CD4-positive, alpha-beta T cell treated with Interferon alpha-2 for 1 hour (primary cell): ENCODE measurements at places on chromosomes 7 and 10.
A peak's percentile ranks its signal among the peaks of the same experiment; 100 is the strongest.

DNA sequence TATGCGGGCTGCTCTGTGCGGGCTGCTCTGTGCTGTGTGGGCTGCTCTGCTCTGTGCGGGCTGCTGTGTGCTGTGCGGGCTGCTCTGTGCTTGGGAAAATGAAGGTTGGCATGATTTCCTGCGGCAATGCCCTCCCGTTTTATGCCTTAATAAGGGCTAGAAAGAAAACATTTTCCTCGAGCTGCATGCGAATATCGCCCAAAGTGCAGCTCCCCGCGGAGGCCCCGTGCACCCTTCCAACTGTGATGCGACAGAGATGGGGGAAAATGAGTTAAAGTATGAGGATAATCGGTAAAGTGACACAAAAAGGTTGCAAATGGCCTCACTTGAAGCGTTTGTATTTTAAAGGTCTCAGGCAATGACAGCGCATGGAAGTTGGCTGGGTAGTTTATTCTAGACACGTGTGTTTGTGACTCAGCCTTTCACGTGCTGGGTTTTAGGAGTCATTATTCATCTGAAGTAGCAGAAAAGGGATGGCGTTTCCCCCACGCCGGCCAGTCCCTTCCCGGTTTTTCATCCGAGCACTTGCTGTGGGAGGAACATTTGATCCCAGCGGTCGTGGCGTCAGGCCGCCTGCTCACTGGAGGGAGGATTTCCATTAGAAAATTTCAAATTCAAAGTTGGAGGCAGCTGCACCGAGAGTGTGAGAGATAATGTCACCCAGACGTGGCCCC is 220.7 kb downstream of the ADARB2 start:
- no peak for DNase-seq

DNA sequence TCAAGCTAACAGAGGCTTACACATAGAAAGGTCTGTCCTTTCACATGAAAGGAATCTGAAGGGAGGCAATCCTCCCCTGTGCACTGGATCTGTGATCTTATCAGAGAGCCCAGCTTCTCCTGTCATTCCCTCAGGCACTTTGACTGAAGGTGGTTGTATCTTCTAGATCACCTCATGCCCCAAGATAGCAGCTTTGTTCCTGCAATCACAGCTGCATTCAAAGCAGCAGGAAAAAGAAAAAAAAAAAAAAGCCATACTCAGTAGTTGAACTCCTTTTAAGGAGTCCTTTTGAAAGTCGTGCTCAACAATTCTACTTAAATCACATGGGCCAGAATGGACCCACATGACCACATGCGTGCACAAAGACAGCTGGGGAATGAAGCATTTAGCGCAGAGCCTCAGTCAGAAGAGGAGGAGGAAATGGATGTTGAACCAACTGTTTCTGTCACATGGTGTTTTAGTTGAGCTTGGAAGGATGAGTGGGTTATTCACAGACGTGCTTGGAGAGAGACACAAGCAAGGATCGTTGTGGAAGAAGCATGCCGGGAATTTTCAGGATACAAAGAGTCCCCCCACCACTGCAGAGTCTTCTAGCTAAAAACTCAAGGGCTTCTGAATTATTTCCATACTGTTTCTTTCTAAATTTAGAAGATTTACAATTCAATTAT is 13.0 kb upstream of the PFKP start:
- DNase-seq: no peak

- DNase-seq: peak; percentile 68
Observed at GRCh38 chr10:103069453-103070331, 123.4 kb downstream of the NT5C2 start.

- DNase-seq: no peak
Observed at GRCh38 chr7:30474893-30475292, 3.7 kb downstream of the NOD1 start.

- peak; percentile 22 for DNase-seq
Observed at GRCh38 chr7:128398016-128398840, 11.6 kb downstream of the IMPDH1 start.

DNA sequence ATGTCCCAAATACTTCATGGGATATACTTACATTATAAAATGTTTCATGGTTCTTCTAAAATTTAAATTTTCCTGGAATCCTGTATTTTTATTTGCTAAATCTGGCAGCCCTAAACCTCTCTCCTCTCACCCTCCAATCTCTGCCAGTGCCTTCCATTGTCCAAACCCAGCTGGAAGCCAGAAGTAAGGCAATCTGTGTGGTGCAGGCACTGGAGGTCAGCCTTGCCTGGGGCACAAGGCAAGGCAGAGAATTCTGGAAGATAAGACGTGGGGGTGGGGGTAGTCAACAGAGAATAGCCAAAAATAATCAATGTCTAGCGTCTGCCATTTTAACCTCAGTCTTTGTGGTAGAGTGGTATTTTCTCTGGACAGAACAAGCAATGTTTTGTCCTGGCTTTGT is 381.7 kb downstream of the GPAM start:
- DNase-seq: no peak

GRCh38 chr7:585873-586272 is 66.2 kb upstream of the PDGFA start:
- no peak for DNase-seq

- DNase-seq: peak; percentile 56
Observed at GRCh38 chr10:110529596-110530011, 31.9 kb downstream of the DUSP5 start.

- peak; percentile 33 for DNase-seq
Observed at GRCh38 chr10:73910764-73911552, at the start of gene PLAU. Gene PLAU, plus strand, starts transcription at chr10:73911132. Its CDS starts 424 bp downstream, at chr10:73911556.

DNA sequence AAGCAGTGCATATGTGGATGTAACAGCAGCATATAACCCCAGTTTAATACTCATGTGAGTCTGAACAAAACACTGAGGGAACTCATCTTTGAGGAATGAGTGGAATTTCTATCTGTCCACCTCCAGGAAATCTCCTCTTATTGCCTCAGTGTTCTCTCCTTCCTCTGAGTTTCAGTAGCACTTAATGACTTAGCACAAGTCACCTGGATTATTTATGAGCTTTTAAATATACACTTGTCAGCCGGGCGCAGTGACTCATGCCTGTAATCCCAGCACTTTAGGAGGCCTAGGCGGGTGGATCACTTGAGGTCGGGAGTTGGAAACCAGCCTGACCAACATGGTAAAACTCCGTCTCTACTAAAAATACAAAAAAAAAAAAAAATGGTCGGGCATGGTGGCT is 4.3 kb downstream of the LRRC20 start:
- DNase-seq: no peak

DNA sequence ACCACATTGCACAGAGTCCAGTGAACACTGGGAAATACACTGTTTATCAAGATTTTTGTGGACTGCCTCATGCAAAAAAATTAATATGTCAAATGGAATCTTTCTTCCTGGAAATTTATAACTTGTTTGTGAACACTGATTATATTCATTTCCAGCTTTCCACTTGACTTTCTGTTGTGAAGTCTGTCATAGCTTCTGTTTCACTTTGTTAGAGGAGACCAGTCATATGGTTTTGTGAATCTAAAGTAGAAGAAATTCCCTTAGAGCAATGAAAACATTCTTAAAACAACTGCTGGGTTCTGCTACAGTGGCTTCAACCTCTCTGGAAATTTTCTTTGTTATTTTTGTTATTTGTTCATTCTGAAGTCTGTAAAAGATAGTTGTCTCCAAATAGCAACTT is 349.5 kb upstream of the NFE2L3 start:
- DNase-seq: no peak

DNA sequence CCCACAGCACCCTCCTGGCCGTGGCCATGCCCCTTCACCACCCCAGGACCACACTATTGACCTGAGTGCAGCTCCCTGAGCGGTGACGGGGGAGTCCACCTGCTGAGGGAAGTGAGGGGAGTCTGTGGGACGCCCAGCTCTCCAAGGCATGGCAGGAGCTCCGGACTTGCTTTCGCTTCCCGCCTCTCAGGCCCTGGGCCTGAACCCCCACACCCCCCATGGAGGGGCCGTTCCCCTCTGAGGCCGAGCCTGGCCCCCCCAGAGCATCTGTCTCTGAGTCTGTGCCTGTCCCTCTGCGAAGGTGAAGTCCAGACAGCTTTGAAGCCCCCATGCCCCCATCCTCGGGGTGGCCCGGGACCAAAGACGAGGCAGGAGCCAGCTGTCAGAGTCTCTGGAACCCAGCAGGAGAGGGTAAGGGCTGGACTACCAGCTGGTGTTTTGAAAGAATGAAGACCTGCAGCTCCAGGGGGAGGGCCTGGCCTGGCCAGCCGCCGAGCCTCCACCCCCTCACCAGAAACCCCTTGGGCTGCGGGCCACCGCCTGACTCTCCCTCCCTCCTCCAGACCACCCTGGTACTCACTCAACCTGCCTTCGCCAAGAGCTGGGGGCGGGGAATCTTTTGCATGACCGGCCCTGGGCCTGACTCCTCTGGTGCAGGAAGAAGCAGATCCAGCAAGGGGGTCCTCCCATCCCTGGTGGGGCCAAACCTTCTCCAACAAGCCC is 114.0 kb downstream of the PDGFA start:
- no peak for DNase-seq

DNA sequence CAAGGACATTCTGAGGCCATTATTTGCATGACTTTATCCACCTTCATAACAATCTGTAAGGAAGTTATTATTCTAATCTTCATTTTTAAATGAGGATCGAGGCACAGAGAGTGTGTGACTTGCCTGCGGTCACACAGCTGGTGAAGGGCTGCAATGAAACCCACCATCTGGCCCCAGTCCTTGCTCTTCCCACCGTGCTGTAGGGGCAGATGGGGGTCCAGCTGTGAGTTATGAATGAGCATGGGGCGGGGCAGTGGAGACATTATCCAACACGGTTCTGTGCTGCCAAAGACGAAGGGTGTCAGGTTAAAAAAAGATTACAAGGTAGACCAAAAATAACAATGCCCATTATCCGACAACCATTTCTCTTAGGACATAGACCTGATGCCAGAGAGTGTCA is 417.5 kb upstream of the MGMT start:
- DNase-seq: no peak

- DNase-seq: no peak
Observed at GRCh38 chr10:6729861-6730344, 149.8 kb upstream of the PRKCQ start.

GRCh38 chr10:7412237-7412927 is 1.5 kb upstream of the SFMBT2 start:
- DNase-seq: peak; percentile 25

- DNase-seq: no peak
Observed at GRCh38 chr10:99276848-99277486, 41.3 kb upstream of the HPSE2 start.

- DNase-seq: no peak
Observed at GRCh38 chr7:4823441-4824119, 38.2 kb downstream of the PAPOLB start.

GRCh38 chr7:155702616-155703015 is 58.2 kb downstream of the RBM33 start:
- no peak for DNase-seq

GRCh38 chr7:28799619-28800018 is 158.5 kb downstream of the TRIL start:
- DNase-seq: no peak

DNA sequence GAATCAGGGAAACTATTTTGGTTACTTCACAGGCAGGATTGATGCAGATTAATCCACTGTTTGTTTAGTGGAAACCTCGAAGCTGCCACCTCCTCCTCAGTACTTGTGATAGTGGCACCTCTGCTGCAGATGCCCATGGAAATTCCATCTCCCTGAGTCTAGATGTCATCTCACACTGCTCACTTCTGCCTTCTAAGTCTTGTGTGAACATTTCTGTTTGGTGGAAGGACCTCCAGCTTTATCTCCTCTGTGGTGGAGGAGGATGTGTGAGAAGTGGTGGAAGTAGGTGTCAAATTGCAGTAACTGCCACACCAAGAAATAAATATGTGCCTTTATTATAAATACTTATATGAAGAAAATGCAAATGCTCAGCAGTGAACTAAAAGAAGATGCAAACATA is 25.8 kb upstream of the GPR141 start:
- DNase-seq: no peak

GRCh38 chr7:152521420-152522337 is 85.9 kb upstream of the KMT2C start:
- no peak for DNase-seq

DNA sequence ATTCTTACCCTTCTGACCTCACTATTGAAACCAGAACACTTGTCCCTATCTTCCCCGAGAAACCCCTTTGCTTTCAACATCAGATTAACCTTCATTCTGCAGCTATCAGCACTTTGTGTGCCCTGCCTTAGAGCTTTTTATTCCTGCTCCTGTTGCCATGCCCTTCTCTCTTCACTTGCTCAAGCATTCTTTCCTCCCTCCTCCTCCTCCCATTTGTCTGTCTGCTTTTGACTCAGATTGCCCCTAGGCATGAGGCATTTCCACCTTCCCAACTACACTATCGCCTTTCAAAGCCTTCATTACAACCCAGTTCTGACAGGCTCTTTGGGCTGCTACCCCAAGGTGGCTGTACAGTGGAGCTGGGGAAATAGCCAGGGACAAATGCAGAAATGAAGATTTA is 143.3 kb downstream of the SLC25A13 start:
- no peak for DNase-seq

- DNase-seq: no peak
Observed at GRCh38 chr10:55310143-55310542, 509.1 kb upstream of the PCDH15 start.

DNA sequence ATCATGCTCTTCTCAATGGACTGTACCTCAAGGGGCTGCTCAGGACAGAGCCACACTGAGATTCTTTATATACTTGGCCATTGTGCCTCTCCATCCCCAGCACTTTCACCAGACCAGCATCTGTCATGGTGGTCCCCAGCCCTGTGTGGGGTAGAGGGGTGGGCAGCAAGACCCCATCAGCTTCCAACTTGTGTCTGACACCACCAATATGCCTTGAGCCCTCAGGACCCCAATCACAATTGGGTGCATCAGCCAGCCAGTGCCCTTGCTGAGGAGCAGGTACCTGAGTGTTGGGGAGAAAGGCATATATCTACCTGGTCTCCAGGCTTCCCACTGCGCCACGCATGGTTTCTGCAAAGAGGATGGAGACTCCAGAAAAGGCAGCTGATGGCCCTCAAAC is 56.3 kb downstream of the GRID1 start:
- DNase-seq: no peak

- DNase-seq: no peak
Observed at GRCh38 chr10:129956876-129957673, 7.0 kb downstream of the EBF3 start.

DNA sequence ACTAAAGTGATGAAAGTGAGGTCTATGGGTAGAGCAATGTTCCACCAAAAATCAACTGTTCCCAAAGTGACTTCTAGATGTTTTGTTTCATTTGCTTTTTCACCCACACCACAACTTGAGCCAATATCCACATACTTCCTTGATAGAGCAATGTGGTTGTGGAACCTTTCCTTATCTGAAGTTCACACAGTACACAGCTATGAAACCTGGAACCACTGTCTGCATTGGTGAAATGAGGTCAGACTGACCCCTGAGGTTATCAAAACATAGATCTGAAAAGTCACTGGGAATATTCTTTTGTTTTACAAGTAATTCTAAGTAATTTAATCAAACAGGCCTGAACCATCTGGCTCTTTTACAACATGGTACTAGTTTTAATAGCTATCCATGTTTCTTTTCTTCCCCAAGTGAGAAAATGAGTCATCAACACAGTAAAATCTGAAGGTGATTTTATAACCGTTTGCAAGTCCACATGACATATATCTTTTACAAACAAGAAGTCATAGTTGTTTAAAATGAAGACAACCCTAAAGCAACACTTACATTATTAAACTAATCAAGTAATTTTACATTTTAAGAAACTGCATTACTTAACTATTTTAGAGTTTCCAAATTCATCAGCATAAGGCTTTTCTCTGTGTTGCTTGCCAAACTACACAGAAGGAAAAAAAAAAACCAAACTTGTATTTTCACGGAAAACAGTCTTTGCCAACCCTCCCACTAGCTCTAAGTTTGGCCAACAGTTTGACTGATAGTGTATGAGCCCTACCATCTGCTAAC is 80.3 kb downstream of the LRRC17 start:
- no peak for DNase-seq

- peak; percentile 58 for DNase-seq
Observed at GRCh38 chr7:2710901-2711551, 23.0 kb downstream of the AMZ1 start.

GRCh38 chr10:113625461-113626186 is 38.2 kb downstream of the NRAP start:
- DNase-seq: no peak
